ENCODE measurements at places on chromosomes 1 and 21.

DNA sequence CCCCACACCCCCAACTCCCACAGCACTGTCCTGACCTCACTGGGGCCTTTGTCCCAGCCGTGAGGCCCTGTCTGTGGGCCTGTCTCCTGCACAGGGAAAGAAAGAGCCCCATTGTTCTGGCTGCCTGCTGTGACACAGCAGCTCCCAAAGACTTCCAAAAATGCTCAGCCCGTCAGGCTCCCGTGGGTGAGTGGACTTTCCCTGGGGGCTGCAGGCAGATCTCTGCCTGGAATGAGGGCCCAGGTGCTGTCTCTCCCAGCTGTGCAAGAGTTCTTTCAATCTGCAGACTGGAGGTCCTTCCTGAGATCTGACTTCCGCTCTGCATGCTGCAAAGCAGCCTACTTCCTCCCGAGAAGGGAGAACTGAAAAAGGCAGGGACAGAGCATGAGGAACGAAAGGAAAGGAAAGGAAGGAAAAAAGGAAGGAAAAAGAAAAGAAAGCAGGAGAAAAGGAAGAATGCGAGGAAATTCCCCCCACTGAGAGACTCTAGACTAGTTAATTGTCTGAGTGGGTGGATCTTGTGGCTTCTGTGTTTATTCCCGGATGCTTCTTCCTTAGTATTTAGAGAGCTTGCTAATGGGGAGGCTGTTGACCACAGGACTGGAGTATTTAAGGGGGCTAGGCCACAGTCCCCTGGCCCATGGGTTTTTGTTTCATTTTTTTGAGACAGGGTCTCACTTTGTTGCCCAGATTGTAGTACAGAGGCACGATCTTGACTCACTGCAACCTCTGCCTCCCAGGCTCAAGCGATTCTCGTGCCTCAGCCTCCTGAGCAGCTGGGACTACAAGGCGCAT is 15.0 kb downstream of the NES start:
- no peak for DNase-seq

DNA sequence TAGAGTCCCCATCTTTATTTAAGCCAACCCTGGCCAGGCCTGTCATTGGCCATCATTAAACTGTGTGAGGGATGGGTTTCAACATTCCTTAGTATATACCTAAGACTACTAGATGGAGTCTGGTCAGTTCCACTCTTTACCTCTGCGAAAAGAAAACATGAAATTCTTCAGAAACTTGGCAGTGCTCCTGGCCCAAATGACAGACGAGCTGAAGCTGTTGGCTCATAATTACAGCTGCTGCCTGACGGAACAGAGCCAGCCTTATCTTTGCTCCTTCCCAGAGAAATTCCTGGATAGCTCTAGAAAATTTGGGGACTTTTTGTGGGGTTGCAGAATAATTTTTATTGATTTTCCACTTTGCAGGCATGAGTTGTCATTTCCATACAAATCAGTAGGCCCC is 30.4 kb downstream of the NPHS2 start:
- no peak for DNase-seq

DNA sequence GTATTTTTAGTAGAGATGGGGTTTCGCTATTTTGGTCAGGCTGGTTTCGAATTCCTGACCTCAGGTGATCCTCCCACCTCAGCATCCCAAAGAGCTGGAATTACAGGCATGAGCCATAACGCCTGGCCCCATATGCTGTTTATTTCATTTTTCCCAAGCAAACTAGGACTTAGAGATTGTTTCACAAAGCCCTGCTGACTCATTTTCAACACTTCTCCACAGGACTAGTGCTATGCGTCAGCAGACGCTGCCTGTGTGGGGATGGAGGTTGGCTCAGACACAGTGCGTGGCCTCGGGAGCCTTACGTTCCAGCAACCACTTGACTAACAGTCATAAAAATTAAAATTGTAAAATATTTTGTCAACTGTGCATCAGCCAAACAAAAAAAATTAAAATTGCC is 22.7 kb downstream of the PKNOX1 start:
- no peak for DNase-seq

GRCh38 chr1:6245086-6245868 is 1.3 kb downstream of the HES3 start:
- peak; percentile 55 for DNase-seq

GRCh38 chr1:18001725-18002124 is 105.9 kb upstream of the IGSF21 start:
- DNase-seq, result no peak

- DNase-seq, result no peak
Measured at GRCh38 chr1:154661110-154661509, 53.1 kb upstream of the ADAR start.

GRCh38 chr1:154288661-154289060 is 16.2 kb downstream of the HAX1 start:
- DNase-seq, result no peak

DNA sequence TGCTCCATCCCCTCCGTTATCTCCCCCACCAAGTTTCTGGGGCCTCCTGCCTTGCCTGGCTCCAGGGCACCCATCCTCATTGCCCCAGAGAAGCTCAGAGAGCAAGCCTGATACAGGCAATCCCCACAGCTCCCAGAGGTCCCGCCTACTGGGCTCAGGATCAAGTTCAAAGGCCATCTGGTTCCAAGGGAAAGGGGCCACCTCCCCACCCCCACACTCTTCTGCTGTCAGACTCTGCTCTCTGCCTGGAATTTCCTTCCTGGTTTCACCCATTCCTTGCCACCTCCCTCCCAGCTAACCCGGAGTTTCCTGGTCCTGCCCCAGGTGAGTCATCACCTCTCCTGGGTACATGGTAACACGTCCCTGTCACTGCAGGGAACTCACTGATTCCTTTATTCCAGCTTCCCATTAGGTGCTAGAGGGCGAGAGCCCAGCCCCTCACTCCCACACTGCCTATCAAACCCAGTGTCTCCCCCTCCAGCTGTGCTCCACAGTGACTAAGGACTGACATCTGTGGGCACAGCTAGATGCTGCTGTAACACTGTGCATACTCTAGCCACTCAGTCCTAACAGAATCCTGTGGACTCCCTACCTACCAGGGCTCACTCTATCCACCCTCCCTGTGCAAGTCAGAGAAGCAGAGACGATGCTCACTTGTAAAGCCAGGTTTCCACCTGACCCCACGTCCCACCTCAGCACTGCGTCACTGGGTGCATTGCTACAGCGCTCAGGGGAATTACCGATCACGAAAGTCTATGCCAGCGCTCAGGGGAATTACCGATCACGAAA is 21.8 kb downstream of the RSPH1 start:
- no peak for DNase-seq

DNA sequence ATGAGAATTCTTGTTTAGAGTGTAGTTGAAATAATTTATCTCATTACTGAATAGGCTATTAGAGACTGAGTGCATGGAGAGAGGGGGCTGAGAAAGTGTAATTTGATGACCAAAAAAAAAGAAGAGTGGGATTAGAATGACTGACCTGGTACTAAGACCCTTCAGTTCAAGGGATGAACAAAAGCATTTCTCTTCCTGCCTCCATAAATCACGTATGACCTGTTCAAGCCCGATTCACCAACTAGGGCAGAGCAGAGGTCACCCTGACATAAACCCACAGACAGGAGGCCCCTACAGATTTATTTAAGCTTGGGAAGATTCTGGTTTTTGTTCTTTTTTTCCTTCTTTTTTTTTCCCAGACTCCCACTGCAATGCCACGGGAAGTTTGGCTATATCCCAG is 123.7 kb upstream of the COP1 start:
- no peak for DNase-seq

- DNase-seq, result no peak
Measured at GRCh38 chr1:234968451-234968850, 160.2 kb downstream of the TOMM20 start.

DNA sequence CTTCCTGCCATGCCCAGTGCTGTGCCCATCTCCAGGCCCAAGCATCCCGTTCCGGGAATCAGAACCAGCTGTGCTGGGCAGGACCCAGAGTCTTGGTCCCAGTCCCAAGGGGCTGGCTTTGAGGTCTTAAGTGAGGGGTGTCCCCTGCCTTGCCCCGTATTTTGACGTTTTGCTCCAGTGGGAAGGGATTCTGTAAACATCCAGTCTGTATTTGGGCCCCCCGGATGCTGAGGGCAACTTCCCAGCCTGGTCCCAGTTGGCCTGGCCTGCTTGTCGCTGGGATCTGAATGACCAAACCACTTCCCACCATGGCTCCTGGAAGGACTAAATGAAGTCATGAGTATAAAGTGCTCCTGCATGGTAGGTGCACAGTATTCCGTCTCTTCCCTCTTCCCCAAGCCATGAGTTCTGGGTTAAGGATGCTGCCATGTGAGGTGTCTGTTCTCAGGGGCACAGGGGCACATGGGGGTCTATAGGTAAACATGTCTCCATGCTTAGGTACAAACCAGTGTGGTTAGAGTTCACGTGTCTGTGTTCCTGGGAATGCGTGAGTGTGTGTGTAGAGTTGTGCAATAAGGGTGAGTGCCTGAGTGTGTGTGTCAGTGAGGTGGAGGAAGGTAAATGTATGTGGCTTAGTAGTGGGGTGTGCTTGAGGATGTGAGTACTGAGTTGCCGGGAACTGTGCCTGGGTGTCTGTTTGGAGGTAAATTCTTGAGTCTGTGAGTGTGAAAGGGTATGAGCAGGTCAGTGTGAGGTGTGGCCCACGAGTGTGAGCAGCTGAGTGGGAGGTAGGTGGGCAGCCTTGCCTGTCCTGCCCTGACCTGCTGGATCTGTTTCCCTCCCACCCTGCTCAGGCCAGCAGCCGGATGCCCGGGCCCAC is 1.5 kb downstream of the B4GALT2 start:
- DNase-seq, result no peak

DNA sequence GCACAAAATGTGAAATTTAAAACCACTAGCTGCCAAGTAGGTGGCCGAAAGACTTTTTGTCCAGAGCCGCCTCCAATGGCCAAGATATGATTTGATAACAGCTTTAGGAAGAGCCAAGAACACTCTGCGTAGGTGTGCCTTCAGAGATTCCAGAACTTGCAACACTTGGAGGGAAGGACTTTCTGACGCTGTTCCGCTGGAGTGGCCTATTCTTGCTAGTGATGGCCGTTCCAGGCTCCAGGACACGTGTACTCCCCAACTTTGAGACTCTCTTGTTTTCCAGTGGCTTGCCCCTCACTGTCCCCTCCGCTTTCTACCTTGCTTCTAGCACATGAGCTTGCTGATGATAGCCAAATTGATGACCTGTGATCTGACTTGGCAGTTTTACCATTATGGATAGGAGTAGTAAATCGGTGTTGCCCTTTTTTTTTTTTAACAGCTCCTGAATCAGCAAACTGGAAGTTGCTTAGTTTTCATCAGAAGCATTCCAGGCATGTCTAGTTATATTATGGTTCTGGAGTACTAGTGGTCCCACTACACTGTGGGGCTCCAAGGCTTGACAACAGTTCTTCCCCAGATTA is 1.0 kb downstream of the PRDX6 start:
- DNase-seq, result no peak

- DNase-seq, result no peak
Measured at GRCh38 chr1:228376651-228377631, 29.7 kb downstream of the TRIM11 start.

DNA sequence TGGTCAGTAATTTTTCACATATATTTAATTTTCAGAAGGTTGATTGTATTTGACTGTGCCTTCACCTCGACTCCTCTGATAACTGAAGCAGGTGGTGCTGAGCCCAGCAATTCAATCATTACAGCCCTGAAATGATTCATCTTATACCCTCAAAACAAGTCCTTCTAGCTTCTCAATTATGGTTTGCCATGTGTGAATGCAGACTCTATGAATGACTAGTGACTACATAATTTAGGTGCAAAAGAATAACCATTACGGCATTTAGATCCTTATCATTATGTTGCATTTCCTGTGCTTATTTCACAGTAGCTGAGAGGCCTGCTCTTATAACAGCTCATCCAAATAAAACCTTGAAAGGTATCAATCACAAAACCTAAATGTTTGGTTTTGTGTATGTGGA is 54.0 kb upstream of the COL11A1 start:
- no peak for DNase-seq

GRCh38 chr1:205351984-205352713 is 4.6 kb downstream of the KLHDC8A start:
- DNase-seq, result no peak

GRCh38 chr1:11499601-11500331 is 20.8 kb downstream of the DISP3 start:
- no peak for DNase-seq

DNA sequence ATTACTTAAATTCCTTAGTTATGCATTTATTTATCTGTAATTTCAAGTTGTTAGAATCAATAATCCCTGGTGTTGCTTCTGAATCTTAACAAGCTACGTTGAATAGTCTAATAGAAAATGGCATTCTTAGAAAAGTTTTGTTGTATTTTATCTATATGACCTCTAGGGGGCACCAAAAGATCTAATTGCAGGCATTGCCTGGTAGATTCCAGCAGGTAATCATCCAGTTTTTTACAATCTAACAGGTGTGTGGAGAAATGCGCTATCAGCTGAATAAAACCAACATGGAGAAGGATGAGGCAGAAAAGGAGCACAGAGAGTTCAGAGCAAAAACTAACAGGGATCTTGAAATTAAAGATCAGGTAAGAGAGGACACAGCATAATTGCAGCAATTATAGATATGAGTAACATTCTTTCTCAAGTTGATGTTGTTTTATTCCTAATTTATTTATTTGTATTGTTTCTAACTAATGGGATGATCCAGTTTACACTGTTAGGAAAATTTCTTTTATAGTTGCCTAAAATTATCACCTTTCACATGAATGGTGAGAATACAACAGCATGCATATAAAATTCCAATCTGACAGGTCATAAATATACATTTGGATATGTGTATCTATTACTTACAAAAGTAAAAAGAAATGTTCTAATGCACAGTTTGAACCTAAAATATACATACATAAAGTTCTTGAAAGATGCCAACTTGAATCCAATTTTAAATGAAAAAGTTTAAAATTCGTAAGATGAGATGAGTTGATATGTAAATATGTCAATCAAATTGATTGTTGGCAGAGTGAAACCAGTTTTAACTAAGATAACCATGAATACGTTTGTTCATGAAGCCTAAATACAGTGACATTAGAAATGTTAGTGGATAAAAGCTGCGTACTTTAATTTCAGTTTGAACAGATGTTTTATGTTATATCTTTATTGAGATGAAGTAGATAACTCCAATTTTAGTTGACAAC is 88.4 kb downstream of the SDCCAG8 start:
- DNase-seq, result no peak

- no peak for DNase-seq
Measured at GRCh38 chr1:15468145-15468544, 7.8 kb upstream of the CELA2B start.

DNA sequence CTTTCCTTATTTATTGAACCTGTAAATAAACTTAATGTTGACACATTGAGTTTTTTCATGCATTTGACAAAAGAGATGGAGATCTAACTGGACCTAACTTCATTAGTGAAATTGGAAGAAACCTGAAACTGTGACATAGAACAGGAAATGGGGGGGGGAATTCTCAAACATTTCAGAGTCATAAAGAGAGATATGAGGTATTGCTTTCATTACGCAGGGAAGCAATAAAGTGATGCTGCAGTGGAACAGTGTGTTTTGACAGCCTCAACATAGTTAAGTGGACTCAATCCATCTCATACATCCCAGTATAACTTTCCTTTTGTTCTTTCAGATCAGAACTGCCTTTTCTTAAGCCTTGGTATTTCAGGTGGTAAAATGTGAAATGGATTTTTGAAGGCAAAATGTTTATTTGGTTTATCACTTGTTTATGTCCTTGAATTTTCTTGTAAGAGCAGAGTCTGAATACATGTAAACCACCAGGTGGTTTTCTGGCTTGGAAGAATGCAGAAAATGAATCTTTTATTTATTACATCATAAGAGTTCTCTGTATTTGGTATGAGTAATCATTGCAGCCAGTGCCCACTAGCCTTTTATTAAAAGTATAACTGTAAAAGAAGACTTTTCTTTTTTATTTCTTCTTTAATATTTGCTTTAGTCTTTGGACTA is 132.5 kb downstream of the ZNF326 start:
- DNase-seq, result no peak

GRCh38 chr1:68269637-68270430 is 37.5 kb upstream of the WLS start:
- no peak for DNase-seq

Measured in stimulated activated CD8-positive, alpha-beta memory T cell treated with anti-CD3 and anti-CD28 coated beads, Interleukin-7, amount 100 ng/mL, for 1 hour (primary cell).